ENCODE measurements at places on chromosomes 2 and 18. TPM values are rescaled to one million over a fixed set of nuclear protein-coding genes. Genes with fewer than 3 reads are reported as not detected.

FKBP1B gene
- total RNA-seq, result 18.0 TPM

MC5R gene
- total RNA-seq, result not detected

UGT1A3 gene
- total RNA-seq, result not detected

TMEM87B gene
- 19.4 TPM for total RNA-seq

SLC9A2 gene
- not detected for total RNA-seq

PRKRA gene
- total RNA-seq, result 70.7 TPM

EPB41L3 gene
- total RNA-seq, result 59.9 TPM

ANKRD62 gene
- total RNA-seq, result not detected

DNA sequence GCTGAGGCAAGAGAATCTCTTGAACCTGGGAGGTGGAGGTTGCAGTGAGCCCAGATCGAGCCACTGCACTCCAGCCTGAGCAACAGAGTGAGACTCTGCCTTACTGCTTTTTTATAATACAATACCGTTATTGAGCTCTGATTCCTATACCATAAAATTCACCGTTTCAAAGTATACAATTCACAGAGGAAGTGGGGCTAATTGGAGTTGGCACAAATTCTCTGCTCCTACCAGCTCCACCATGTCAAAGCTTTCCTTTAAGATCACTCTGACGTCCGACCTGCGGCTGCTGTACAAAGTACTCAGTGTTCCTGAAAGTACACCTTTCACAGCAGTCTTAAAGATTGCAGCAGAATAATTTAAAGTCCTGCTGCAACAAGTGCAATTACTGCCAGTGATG, 29.6 kb upstream of the CYBRD1 start:
- H3K36me3 ChIP-seq, result peaks cover 2% of the 10 kb centered on the region
- DNase-seq, result no peak
- H3K27me3 ChIP-seq, result no peaks in the 10 kb centered on the region
- H3K4me1 ChIP-seq, result peaks cover 5% of the 10 kb centered on the region

- no peak overlapping the region for H3K4me3 ChIP-seq
- no peak overlapping the region for H3K27ac ChIP-seq
- H3K36me3 ChIP-seq, result peaks cover 6% of the 10 kb centered on the region
- no peak for DNase-seq
- peaks cover 19% of the 10 kb centered on the region for H3K27me3 ChIP-seq
Observed at GRCh38 chr2:38039121-38039910, 36.6 kb downstream of the CYP1B1 start.

- DNase-seq, result no peak
- no peak overlapping the region for H3K4me3 ChIP-seq
- H3K27ac ChIP-seq, result no peak overlapping the region
- peaks cover 54% of the 10 kb centered on the region for H3K4me1 ChIP-seq
Observed at GRCh38 chr2:172090044-172090961, 5.0 kb downstream of the DLX1 start.

DNA sequence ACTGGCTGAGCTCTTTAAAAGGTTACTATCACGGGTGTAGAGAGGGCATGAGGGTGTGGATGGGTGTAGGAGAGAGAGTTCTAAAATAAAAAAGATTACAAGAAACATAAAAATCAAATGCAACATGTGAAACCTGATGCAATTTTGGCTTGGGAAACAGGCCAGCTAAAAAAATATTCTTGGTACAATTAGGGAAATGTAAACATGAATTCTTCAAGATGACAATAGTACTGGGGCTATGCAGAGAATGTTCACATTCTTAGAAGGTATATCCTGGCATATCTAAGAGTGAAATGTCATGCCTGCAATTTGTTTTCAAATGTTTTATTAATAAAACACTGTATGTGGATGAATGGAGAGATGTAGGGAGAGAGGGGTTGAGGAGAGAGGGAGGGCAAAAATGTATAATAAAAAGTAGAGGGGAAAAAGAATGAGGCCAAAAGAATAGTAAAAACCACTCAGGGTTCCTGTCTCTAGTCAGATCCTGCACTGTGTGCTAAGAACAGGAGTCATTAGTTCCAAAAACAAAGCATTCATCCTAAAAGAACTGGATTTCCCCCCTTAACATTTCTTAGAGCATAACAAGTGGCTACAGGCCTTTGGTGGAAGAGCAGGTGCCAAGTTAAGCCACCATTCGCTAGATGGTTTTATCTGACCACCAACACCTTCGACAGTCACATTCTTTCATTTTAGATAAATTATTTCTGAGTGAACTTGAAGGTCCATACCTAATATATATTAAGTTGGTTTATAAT, 77.3 kb downstream of the LPIN2 start:
- peaks cover 14% of the 10 kb centered on the region for H3K4me1 ChIP-seq
- H3K27ac ChIP-seq, result peak overlapping the region; percentile 35
- H3K27me3 ChIP-seq, result no peaks in the 10 kb centered on the region
- peaks cover 23% of the 10 kb centered on the region for H3K36me3 ChIP-seq
- no peak for DNase-seq

DNA sequence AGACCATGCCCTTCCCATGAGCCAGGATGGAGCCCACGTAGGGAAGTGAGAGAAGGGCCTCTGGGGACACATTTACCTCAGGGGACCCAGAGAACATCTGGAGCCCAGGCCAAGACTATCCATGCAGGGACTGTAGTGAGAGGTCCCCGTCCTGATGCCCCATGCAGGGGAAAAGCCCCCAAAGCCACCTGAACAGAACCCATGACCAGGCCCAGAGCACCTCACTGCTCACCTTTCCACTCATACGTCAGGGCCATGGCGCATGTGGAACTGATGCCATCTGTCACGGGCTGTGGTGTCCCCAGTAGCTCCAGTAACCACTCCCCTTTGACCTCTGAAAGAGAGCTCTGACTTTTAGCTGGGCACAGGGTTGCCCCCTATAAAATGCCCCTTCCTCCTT, 106.5 kb upstream of the TEX51 start:
- peaks cover 65% of the 10 kb centered on the region for H3K27me3 ChIP-seq
- H3K36me3 ChIP-seq, result no peaks in the 10 kb centered on the region
- H3K4me1 ChIP-seq, result no peaks in the 10 kb centered on the region

DNA sequence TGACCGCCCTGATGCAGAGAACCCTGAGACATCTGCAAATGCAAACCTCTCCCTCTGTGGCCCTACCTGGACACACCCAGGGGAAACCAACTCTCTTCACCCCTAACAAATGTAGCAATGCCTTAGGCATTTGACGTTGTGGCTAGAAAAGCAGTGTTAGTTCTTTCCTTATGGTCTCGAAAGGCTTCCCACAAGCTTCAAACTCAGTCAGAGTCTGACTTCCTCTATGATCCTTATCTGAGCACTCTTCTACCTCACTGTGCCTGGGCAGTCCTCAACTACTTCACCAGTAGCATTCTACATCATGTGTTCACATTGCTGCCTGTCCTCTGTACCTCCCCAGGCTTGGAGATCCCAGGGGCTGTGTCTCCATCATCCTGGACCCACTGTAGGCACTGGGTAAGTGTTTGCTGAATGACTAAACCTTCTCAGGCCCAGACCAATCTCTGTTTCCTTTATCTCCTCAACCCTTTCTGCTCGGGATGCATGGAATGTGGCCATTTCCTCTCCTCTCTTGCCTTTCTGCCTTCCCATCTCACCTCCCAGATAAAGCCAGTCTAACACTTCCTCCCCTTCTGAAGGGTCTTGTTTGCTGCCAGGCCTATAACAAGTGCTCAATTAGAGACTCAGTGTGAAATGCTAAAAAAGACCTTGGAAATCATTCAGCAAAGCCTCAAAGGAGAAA, 91.7 kb upstream of the ACAA2 start:
- H3K27me3 ChIP-seq, result no peaks in the 10 kb centered on the region
- no peak overlapping the region for H3K27ac ChIP-seq
- DNase-seq, result no peak
- H3K4me1 ChIP-seq, result no peaks in the 10 kb centered on the region
- no peak overlapping the region for H3K4me3 ChIP-seq
- H3K36me3 ChIP-seq, result peaks cover 14% of the 10 kb centered on the region

DNA sequence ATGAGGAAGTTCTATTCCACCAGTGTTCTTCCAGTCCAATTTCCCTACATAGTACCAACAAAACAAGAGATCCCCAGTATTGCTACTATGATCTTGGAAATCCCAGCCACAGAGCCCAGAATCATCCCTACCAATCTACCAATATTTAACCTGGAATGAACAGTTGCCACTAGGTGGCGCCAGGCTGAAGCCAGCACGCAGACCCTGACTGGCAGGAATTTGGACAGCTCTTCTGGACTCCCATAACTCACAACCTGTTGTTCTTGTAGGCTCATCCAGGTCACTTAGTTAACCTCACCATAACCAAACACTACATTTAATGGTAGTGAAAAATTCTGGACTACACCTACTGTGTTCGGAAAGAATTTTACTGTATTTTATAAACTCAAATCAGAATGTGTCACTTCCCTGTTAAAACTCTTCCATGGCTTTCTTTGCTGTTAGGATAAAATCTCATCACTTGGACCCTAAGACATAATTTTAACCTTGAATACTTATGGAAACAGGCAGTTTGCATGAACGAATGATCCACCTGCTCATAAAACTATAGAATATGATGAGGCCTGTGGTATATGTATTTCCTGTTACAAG, 59.8 kb upstream of the SLC38A11 start:
- H3K36me3 ChIP-seq, result no peaks in the 10 kb centered on the region
- DNase-seq, result peak; percentile 39
- no peaks in the 10 kb centered on the region for H3K4me1 ChIP-seq
- peaks cover 9% of the 10 kb centered on the region for H3K27me3 ChIP-seq
- H3K27ac ChIP-seq, result no peak overlapping the region

- H3K4me3 ChIP-seq, result no peak overlapping the region
- no peaks in the 10 kb centered on the region for H3K4me1 ChIP-seq
- no peak for DNase-seq
- H3K27me3 ChIP-seq, result no peaks in the 10 kb centered on the region
- H3K27ac ChIP-seq, result no peak overlapping the region
- no peaks in the 10 kb centered on the region for H3K36me3 ChIP-seq
Observed at GRCh38 chr2:185665251-185665814, 73.3 kb upstream of the FSIP2 start.

DNA sequence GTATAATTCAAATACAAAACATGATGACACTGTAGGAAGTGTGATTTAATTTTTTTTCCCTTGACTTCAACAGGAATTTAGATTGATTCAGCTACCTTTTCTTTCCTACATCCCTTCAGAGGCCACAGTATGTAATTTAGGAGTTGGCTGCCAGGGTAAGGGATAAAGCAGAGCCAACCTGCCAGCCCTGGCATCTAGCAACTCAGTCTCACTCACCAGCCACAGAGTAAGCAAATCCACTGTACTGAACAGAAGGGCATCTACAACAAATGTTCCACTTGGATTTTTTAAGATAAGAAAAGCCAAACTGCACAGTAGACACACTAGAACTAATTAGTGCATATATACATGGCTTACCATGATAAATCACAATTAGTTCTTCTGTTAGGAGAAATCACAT, 54.3 kb upstream of the PEX13 start:
- no peak overlapping the region for H3K4me3 ChIP-seq
- DNase-seq, result no peak
- H3K4me1 ChIP-seq, result peaks cover 26% of the 10 kb centered on the region
- H3K27me3 ChIP-seq, result no peaks in the 10 kb centered on the region
- peak overlapping the region; percentile 14 for H3K27ac ChIP-seq

- DNase-seq, result no peak
- H3K4me3 ChIP-seq, result no peak overlapping the region
- peaks cover 30% of the 10 kb centered on the region for H3K36me3 ChIP-seq
- H3K27me3 ChIP-seq, result no peaks in the 10 kb centered on the region
- no peak overlapping the region for H3K27ac ChIP-seq
- H3K4me1 ChIP-seq, result peaks cover 13% of the 10 kb centered on the region
Observed at GRCh38 chr2:173021939-173022371, 53.7 kb upstream of the MAP3K20 start.

DNA sequence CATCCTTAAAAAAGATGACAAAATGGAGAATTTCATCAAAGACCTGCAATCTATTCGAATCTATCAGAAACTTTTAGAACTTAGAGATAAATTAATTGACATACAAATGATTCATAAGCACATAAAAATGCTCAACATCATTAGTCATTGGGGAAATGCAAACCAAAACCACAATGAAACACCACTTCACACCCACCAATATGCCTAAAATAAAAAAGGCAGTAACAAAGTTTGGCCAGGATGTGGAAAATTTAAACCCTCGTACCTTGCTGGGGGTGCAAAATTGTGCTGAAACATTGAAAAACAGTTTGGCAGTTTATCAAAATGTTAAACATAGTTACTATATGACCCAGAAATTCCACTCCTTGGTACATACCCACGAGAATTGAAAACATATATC, 11.5 kb upstream of the EIF2AK3 start:
- peaks cover 8% of the 10 kb centered on the region for H3K4me1 ChIP-seq
- H3K4me3 ChIP-seq, result no peak overlapping the region
- peaks cover 6% of the 10 kb centered on the region for H3K36me3 ChIP-seq

DNA sequence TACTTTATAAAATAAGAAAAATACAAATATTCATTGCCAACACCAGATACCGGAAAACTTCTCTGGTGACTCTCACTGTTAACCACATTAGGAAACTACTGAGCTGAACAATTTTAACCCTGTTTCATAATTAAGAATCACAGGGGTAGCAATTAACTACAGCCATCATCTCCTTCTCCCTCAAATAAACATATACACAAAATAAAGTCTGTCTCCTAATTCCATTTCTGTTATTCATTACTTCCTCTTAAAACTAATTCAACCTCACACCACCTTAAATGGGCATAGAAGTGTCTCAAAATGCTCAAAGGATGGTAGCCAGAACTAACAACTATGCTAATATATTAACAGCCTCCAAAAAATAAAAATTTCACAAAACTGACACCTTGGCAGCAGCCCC, 60.7 kb downstream of the ACVR1 start:
- no peak overlapping the region for H3K27ac ChIP-seq
- no peaks in the 10 kb centered on the region for H3K27me3 ChIP-seq

DNA sequence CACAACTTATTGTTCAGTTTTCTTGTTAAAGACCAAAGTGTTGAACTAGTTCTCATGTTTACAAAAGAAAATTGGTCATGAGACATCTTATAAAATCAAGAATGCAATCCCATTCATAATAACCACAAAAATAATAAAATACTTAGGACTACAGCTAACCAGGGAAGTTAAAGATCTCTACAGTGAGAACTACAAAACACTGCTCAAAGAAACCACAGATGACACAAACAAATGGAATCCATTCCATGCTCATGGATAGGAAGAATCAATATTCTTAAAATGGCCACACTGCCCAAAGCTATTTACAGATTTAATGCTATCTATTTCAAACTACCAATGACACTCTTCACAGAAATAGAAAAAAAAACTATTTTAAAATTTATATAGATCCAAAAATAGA, 1354.8 kb upstream of the CDH2 start:
- no peaks in the 10 kb centered on the region for H3K27me3 ChIP-seq
- DNase-seq, result no peak
- no peak overlapping the region for H3K27ac ChIP-seq
- H3K36me3 ChIP-seq, result peaks cover 2% of the 10 kb centered on the region
- H3K4me3 ChIP-seq, result no peak overlapping the region

GRCh38 chr2:230913406-230914143, 11.5 kb downstream of the GPR55 start:
- no peaks in the 10 kb centered on the region for H3K36me3 ChIP-seq
- peaks cover 16% of the 10 kb centered on the region for H3K27me3 ChIP-seq
- DNase-seq, result no peak

GRCh38 chr2:159708066-159708760, 4.1 kb upstream of the MARCHF7 start:
- H3K27me3 ChIP-seq, result no peaks in the 10 kb centered on the region
- H3K27ac ChIP-seq, result no peak overlapping the region
- peaks cover 9% of the 10 kb centered on the region for H3K36me3 ChIP-seq
- DNase-seq, result no peak

Measured in mesothelial cell of epicardium (in vitro differentiated cells).